ENCODE measurements at places on chromosomes 7 and 10.

DNA sequence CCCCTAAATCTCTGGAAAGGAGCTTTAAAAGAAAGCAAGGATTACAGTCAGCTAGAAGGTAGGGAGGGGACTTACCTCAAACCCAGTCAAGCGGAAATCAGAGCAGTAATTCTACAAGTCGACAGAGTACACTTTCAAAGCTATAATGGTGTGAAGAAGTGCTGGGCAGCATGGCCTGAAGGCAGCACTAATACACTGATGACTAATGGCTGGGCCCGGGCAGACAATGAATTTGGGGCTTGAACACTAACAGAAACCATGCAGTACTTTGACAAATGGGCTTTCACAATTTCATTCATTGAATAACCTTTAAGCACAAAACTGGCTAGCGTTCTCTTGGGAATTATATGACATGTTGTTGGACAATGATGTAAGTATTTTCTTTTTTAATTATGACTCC, 4.7 kb downstream of the GLI3 start:
- DNase-seq: no peak

- DNase-seq: no peak
These were observed 1.7 kb downstream of the URGCP start for GRCh38 chr7:43904533-43905208.

- no peak for DNase-seq
These were observed 592.5 kb downstream of the KCNMA1 start for GRCh38 chr10:77045085-77045484.

- no peak for DNase-seq
These were observed 274.0 kb downstream of the DNAJB6 start for GRCh38 chr7:157610671-157611295.

DNA sequence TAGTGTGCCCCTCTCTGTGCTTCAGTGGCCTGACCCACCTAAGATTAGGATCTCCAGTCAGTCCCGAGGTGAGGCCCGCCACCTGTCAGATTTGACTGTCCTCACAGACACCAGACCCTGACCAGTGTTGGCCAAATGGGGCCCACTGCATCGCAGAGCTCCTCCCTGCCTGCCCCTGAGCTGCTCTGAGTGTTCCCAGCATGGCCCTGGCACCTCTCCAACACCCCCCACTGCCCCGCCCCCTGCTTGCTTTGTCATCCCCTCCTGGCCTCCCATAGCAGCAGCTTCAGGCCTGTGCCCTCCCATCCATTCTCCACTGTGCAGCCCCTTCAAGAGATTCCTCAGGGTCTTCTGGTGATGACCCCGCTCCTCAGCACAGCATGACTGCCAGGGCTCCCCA, 67.6 kb downstream of the C10orf120 start:
- DNase-seq: no peak

- DNase-seq: no peak
These were observed 6.6 kb upstream of the FEZF1 start for GRCh38 chr7:122311050-122311700.

DNA sequence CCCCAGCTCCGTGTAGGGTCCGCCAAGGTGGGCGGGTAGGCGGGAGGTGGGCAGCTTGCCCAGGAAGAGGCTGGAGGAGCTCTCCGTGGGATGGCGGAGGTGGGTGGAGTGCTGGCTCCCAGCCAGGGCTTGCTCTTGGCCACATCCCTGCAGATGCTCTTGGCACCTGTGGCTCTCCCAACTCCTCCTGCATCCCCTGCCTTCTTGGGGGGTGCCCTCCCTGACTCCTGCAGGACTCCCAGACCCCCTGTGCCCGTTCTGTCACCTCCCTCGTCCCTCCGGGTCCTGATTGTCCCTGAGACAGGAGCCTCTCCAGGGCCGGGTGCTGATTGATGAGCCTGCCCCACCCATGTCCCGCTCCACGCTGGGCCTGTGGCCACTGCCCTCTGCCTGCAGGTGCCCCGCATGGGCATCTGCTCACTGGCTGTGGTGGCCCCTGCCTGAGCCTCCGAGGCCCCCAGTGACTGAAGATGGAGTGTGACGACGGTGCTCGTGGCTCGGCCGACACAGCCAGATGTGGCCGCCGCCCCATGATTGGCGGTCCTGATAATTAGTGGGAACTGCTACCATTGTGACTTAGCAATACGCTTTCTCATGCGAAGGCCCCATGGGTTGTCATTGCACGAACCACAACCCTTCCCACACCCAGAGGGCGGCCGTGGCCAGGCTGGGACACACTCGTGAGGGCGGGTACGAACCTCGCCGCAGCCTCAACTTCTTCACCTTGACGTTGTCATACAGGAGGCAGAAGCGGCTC, 23.6 kb downstream of the CFAP46 start:
- no peak for DNase-seq

GRCh38 chr7:25098096-25099046, 26.7 kb downstream of the CYCS start:
- peak; percentile 52 for DNase-seq

DNA sequence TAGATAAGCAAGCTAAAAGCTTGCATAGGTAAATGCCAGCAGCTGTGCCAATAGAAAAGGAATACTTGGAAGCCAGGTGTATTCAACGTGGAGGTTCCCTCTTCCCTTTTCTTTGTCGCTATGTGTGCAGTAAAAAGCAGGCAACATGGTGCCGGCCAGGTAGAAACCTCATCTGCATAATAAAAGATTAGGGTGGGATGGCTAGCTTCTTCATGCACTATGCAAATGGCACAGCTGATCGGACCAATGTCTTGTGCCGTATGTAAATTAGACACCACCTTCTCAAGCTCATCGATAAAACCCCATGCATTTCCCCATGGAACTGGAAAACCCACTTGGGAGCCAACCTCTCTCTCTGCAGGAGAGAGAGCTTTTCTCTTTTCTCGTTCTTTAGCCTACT, 150.9 kb upstream of the FOXK1 start:
- DNase-seq: no peak

- no peak for DNase-seq
These were observed 71.8 kb downstream of the ZEB1 start for GRCh38 chr10:31390804-31391203.

GRCh38 chr10:30417301-30417700, 16.7 kb upstream of the MAP3K8 start:
- DNase-seq: no peak

DNA sequence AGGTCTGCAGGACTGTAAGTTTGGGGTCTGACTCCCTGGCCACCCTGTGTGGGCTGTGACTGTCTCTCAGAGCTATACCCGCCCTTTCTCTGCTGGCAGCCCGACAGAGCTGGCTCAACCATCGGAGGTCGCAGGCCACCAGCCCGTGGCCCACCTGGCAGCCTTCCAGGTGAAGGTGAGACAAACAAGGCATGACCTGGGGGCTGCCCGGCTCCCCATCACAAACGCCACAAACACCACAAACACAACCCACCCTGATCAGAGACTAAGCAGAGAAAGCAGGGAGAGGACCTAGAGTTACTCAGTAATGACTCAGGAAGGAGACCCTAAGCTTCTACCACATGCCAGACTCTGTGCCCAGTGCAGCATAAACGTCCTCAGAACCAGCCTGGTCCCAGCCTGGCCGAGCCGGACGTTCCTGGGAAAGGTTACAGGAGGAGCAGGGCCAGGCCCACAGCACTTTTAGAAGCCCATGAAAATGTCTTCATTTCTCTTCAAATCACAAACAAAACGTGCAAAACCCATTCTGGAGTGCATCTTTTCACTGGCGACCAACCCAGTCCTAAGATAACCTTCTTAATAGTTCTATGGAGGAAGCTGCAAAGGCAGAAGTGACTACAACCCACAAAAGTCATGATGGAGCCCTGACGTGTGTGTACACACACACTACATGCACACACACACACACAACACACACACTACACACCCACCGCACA, 66.8 kb downstream of the MKI67 start:
- no peak for DNase-seq

- DNase-seq: no peak
These were observed 2.0 kb upstream of the PCOLCE start for GRCh38 chr7:100599911-100600729.

DNA sequence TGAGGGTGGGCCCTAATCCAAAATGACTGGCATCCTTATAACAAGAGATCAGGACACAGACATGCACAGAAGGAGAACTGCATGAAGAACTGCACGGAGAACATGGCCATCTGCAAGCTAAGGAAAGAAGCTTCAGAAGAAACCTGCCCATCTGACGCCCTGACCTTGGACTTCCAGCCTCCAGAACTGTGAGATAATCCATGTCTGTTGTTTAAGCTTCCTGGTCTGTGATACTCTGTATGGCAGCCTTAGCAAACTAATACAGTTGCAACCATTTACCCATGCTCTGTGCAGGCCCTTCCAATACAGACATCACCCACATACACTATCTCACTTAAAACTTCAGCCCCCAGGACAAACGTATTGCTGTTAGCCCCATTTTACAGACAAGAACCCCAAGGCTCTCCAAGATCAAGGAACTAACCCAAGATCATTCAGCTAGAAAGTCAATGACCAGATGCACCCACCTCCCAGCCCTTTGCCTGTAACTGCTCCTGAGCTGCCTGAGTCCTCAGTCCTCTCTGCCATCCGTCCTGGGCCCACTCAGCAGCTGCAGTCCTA, 39.7 kb downstream of the DLG5 start:
- no peak for DNase-seq

DNA sequence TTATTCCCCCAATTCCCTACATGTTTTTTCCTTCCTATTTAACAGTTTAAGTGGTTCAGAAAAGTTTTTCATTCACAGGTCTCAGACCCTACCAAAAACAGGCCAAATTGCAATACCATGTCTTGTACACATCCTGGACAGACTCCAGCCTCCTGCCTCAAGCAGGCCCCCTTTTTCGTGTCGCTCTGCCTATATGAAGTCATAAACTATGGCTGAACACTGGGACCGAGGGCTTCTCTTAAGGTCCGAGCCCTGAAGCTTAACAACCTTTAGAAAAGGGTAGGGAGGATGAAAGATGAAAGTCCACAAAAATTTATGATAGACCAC, 1.4 kb downstream of the FBXW4 start:
- DNase-seq: no peak

DNA sequence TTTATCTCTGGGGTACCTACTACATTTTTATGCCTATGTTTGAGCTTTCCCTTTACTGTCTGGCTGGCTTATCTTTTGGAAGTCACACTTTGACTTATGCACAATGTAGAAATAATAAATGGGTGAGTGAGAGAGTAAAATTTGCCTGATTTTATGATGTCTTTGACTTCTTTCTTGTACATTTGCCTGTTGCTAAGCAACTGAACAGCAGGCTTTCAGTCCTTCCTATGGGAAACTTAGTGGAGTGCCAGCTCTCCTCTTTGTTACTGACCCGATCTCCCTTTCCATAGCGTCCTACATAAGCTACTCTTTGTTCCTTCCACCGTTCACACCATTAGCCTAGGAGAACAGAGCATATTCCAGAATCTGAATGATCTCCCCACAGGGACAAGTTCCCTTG, 4.2 kb downstream of the TAS2R60 start:
- DNase-seq: no peak

DNA sequence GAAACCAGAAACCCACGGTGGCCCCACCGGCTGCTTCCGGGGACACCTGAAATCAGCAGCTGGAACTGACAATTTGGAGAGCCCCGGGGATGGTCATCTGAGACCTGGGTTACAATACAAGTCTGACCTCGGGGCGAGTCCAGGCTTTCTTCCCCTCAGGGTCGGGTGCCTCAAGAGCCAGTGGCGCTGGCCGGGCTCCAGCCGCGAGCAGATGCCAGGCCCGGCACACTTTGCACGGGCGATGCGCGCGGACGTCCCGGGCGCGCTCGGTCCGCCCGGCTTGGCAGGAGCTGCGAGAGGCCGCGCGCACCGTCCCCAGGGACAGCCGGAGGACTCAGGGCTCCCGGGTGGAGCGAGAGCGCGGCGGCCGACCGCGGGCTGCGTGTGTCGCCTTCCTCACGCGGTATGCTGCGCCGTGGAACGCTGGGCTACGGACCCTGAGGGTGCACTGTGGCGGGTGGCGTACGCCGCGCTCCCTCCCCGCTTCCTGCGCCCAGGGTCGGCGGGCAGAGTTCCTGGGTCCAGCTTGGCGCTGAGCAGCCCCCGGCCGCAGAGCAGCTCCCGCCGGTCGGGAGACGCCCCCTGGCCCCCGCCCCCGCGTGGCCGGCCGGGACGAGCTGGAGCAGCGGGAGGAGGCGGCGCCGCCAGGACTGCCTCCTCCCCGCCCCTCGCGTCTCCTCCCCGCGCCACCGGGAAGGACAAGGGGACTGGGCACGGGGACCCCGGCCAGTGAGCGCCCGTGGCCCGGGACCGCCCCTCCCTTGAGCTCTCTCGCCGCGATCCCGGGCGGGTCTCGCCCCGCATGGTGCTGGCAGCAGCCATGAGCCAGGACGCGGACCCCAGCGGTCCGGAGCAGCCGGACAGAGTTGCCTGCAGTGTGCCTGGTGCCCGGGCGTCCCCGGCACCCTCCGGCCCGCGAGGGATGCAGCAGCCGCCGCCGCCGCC, at the start of gene RBM20:
RBM20 (plus strand) TSS at position 684 of the 945 bp plus-strand sequence; CDS start at position 803, 119 bp downstream.
- no peak for DNase-seq
